ENCODE measurements at places on chromosomes 7 and 10.

GRCh38 chr7:69892790-69893189 is 294.5 kb downstream of the AUTS2 start:
- no peak for DNase-seq

DNA sequence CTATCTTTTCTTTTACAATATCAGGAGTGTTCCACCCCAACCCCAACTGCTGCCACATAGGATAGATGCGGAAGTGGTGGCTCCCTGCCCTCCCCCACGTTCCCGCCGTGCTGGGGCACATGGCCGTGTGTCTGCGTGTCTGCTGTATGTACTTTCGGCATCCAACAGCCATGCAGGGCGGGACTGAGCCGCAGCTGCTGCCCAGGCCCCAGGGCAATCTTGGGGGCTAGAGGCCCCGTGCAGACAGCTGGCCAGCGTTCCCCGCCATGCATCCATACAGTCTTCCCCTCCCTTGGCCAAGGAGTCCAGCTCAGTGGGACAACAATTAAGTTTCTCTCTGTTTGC is 162.7 kb downstream of the DGKB start:
- no peak for DNase-seq

DNA sequence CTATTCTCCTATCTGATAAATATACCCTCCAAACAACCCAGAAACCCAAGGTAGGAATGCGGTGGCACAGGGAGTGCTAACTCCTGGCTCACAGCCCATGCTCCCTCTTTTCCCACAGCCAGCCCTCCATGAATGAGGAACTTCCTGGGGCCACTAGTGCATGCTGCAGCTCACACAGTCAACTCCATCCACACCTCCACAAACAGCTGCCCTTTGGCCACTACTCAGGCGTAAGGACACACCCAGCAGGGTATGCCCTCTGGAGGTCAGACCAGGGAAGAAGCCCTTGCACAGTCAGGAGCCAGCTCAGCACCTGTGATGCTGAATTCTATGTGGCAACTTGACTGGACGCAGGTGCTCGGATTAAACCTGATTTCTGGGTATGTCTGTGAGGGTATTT is 85.2 kb upstream of the PIK3CG start:
- DNase-seq, result no peak

DNA sequence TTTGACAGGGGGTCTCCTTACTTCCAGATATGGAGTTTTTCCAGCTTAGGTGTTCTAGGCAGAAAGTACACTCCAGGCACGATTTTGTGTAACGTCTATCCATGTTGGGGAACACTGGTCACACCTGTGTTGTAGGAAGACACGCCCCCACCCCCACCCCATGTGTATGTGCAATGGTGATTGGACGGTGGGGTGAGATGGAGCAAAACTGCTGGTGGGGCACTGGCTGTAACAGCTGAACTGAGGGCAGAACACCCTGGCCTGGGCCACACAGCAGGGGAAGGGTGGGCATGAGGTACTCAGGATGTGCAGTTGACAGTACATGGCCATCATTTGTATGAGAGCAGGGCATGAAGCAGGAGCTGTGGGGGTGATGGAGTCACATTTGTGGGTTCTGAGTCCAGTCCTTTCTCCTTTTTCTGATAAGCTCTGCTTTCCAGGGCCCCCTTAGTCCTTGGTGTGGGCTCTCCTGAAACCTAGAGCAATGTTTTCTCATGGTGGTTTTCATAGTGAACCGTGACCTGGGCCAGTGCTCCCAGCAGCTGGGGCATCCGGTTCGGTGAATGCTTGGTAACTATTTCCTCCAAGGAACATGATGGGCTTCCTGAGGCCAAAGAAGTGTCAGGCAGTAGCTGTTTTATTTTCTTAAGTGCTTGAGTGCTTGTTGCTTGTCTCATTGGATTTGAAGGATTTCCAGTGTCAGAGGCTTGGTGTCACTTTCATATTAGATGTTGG is 63.4 kb upstream of the AQP1 start:
- DNase-seq, result no peak

DNA sequence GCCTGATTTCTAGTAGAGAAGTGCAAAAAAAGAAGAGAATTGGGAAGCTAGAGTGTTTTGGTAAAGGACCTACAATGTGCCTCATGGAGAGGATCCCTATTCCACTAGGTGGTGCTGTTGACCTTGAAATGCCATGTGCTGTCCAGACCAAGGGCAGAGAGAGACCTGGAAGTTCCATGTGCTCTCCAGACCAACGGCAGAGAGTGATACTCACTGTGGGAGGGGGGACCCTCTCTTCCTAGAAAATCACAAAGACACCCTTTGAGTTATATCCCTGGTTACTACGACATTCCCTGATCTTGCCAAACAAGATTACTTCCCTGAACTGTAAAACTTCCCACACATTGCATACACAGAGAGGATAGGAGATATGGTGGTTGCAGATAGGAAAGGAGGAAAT is 212.7 kb upstream of the ZNF804B start:
- DNase-seq, result no peak

DNA sequence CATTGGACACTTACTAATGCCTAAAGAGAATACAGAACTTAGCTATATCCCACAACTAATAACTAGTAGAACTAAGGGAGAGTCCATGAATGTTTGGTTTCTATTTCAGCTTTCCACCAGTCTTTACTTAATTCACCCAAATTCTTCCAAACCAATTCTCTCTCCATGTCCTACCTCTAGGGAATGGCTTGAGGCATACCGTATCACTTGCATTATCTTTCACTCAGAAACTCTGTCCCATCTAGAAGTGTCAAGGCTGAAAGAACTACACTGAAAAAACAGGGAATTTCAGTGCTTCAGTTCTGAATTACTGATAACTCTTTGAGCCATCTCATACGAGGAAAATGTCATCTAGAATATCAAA is 758 bp downstream of the TMEM168 start:
- no peak for DNase-seq

- DNase-seq, result no peak
Measured at GRCh38 chr10:122591736-122592135, 31.2 kb downstream of the DMBT1 start.

DNA sequence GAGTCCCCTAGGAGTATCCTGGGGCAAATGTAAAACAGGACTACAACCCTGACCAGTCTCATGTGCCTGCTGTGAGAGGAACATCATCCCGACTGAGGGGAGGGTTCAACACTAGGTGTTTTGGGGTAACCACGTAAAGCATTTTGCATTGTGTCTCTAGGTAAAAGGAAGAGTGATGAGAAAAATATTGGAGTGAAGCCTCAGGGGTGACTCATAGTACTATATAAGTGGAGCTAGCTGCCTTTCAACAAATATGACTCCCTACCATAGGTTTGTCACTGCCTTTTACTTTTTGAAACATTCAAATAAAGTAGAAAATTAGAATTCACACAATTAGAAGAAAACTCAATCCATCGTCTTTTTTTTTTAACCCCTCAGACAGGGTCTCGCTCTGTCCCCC is 2.6 kb upstream of the CAMK2G start:
- no peak for DNase-seq

DNA sequence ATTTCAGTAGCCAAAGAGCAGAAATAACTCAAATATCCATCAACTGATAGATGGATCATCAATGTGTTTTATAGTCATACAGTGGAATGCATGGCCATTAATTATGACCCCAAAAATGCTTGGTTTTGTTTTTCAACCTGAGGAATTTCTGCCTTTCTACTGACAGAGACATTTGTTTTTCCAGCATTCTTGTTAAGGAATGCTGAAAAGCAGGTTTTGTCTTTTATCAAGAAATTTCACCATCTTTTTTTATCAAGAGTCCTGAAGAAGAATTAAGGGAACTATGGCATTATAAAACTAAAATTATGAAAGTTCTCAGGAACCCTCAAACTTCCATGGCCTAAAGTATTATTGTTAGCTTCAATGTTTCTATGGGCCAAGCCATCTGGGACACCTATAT is 153.4 kb upstream of the THSD7A start:
- DNase-seq, result no peak

DNA sequence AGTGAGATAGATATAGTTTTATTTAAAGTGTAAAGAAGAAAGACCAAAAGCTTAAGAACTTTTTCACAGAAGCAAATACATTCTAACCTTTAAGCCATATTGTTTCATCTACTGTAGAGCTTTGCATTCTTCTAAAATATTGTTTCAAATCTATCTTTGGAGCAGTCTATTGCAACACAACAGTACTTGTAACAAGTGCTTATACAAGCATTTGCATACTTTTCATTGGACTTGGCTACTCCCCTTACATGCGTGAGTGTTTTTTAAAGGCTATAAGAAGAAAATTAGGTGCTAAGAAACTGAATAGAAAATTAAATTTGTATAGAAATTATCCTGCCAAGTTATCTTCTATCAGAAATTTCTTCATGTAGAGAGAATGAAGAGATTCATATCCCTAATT is 45.3 kb downstream of the SEMA3E start:
- no peak for DNase-seq

GRCh38 chr10:79022565-79023230 is 46.1 kb upstream of the ZMIZ1 start:
- DNase-seq, result no peak

- no peak for DNase-seq
Measured at GRCh38 chr7:120054376-120055100, 218.4 kb upstream of the KCND2 start.

- DNase-seq, result no peak
Measured at GRCh38 chr10:12717981-12718707, 283.4 kb downstream of the CCDC3 start.

DNA sequence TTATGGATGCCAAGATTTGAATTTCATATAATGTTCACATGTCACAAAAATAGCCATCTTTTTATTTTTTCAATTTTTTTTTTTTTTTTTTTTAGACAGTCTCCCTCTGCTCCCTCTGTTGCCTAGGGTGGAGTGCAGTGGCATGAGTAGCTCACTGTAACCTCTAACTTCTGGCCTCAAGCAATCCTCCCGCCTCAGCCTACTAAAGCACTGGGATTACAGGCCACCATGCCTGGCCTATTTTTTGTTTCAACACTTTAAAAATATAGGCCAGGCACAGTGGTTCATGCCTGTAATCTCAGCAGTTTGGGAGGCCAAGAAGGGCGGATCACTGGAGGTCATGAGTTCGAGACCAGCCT is 246.3 kb downstream of the SKIDA1 start:
- DNase-seq, result no peak

DNA sequence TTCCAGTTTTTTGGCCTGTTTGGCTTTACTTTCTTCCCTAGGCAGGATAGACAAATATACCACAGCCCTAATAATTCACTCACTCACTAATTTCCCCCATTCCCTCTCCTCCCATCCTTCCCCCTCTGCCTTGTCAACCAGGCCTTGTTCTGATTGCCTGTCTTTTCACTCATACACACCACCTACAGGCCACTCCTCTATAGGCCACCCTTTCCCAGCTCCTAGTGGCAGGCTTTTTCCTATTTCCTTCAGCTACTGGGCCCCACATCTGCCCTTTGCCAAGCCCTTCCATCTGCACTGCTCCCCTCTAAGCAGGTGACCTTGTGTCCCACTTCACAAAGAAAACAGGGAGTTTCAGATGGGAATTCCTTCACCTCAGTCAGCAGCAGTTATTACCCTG is 59.8 kb upstream of the MSRB2 start:
- no peak for DNase-seq

GRCh38 chr10:51090190-51090589 is 15.9 kb downstream of the PRKG1 start:
- DNase-seq, result no peak

DNA sequence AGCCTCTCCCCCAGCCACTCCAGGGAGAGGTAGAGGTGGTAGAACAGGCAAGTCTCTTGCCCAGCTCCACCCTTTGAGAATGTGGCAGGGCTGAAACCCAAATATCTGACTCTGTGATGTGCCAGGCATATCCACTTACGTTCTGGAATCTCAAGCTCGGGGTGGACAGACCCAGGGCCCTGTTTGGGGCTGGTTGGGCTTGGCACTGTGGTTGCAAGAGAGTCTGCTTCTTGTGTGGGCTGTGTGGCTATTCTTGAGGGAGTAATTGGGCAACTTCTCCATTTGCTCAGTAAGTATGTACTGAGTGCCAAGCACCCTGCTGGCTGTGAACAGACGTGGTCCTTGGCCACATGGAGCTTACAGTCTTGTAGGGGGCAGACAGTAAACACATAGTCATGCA is 4.7 kb downstream of the UBTD1 start:
- no peak for DNase-seq
